ENCODE measurements at places on chromosomes 3 and 15.

GRCh38 chr3:13884851-13885703 lies 5.2 kb upstream of the WNT7A start:
- peak; percentile 44 for DNase-seq

GRCh38 chr15:31265090-31265870 lies 61.4 kb upstream of the KLF13 start:
- DNase-seq = peak; percentile 20

DNA sequence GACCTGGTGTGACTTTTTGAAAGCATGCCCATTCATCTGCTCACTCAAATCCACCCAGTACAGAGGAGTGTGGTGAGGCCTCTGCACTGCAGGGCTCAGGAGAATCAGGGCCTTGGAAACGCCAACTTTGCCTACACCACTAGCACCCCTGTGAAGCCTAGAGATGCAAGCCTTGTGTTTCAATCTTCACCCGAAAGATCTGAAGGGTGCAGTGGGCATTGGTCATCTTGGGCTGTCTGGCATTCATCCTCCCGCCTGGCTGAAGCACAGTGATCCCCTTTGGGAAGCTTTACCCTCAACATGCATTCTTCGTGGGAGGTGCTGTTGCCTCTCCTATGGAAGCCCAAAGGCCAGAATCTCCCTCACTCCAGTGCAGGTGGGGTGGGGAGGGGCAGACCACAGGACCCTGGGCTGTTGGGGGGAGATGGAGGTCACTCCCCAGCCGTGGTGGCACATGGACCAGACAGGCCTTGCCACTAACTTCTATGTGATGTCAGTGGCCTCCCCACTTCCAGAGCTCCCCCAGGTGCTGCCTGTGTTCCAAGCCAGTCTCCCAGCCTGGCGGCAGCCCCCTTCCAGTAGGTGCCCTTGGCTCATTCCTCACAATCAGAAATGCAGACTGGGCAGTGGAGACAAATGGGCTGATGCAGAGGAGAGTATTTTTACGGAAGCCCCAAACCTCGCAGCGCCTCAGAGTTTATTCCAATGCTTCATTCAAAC lies 92.5 kb downstream of the ADAMTS17 start:
- no peak for DNase-seq

- no peak for DNase-seq
These were observed 4.8 kb upstream of the CDAN1 start for GRCh38 chr15:42741710-42742109.

DNA sequence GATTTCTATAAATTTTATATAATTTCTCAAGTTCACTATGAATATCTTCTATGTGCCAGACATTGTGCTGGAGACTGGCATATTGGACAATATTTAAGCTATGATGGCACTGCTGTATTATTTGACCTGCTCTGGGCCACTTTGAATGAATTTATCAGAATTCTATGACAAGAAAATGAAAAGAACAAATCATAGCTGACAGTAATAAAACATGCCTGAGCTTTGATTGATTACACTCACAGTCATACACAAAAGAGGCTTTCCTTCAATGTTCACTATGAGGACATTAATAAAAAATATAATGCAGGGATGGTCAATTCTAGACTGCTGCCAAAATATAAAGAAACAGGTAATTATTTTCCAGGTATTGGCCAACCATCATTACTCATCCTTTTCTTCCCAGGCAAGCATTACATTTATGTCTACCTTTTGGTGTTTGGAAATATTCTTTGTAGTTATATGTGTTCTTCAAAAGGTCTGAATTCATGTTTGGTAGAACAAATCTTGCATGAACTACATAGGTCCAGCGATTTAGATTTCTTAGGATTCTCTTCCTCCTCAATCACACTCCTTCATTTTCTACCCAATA lies 81.0 kb upstream of the ALCAM start:
- no peak for DNase-seq

All from memory B cell (primary cell).